ENCODE measurements at places on chromosomes 7 and 10. TPM values are rescaled to one million over a fixed set of nuclear protein-coding genes. Genes with fewer than 3 reads are reported as not detected.

Gene ZNF467
- 2.4 TPM for total RNA-seq

Gene TMEM236
- total RNA-seq: not detected

Gene ADCYAP1R1
- 1.4 TPM for total RNA-seq

Gene TDRD1
- total RNA-seq: not detected

Gene CCDC146
- total RNA-seq: 0.40 TPM

Gene CPN1
- not detected for total RNA-seq

Gene C10orf105
- not detected for total RNA-seq

Gene PIK3CG
- total RNA-seq: 2.1 TPM
